ENCODE measurements at places on chromosomes 7 and 10.
A peak's percentile ranks its signal among the peaks of the same experiment; 100 is the strongest.

- DNase-seq, result no peak
These were observed 15.1 kb downstream of the GATA3 start for GRCh38 chr10:8069627-8070026.

DNA sequence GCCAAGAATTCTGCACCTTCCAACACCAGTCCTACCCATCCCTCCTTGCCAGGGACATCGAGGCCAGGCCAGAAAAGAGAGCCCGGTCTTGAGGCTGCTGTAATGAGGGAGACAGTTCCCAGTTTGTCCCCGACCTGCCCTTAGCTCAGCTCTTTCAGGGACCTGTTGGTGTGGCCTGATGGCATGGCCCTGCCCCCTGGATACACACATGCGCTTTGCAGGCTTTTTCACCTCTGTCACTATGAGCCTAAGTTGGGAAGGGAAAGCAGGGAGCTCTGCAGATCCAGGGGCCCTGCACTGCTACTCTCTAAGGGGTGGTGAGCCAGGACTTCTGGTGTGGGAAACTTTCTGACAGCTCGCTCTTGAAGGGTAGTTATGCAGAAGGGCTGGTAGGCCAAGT, 2.1 kb downstream of the SCD start:
- DNase-seq, result no peak

GRCh38 chr10:72719941-72720592, 28.1 kb downstream of the MCU start:
- DNase-seq, result no peak

DNA sequence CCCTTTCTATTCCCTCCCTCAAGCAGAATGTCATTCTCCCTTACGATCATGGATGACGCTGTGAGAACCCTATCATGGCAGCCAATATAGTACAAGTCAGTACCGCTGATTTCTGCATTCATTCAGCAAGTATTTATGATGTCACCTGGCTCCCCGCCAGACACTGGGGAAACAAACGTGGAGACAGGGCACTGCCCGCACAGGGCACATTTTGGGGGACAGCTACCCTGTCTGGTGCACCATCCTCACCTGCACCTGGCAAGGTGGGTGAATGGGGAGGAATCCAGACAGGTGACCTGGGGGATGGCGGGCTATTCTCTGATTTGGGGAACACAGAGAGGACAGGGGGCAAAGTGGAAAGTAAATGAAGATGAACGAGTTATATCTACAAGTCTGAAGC, 28.4 kb downstream of the MKI67 start:
- DNase-seq, result no peak

DNA sequence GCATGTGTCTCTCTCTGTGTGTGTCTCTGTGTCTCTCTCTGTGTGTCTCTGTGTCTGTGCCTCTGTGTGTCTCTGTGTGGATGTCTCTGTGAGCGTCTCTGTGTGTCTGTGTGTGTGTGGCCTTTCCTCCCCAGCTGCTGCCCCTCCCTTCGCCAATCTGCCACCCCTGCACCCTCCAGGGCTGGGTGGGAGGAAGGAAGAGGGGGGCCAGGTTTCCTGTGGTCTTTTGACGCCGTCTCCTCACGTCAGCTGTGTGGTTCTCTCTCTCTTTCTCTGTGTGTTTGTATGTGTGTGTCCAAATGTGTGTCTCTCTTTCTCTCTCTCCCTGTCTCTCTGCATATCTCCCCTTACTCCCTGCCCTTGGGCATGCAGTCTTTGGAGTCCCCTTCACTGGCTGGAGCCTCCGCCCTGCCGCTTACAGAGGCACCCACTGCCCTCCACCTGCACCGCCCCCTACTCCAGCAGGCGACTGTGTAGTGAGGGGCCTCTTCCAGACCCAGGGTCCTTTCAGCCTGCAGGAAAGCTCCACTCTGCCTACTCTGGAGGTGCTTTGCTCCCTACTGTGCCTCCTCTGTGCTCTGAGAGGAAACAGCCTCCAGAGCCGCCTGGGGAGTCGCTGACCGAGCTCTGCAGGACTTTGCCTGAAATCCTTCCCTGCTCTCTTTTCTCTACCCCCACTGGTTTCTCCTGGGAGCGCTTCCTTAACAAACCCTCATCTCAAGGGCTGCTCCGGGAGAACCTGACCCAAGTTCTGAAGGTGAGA, 44.2 kb upstream of the C10orf71 start:
- DNase-seq, result peak; percentile 27

GRCh38 chr7:28609608-28610007, 197.3 kb downstream of the CREB5 start:
- no peak for DNase-seq

DNA sequence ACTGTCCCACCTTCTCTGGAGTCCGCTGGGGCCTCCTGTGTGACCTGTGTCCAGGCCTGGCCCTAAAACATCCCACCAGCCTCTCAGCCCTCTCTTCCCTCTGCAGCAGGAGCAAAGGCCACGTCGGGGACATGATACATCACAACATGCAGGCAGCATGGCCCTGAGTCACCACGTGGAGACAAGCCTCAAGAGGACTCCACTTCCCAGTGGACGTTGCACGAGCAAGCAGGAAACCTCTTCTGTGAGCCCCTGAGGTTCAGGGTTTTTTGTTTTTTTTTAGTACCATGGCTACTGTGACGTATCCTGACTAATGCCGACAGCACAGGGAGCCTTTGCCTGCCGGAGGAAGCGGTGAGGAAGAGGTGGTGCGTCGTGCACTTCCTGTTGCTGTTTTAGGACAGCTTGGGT, 165.9 kb downstream of the DNAJB6 start:
- peak; percentile 72 for DNase-seq

Measured in CD4-positive, alpha-beta T cell (primary cell).